Anterior cingulate cortex (tissue), 58 donors: ENCODE measurements at places on chromosomes 1 and 21.

- DNase-seq, result peak; percentile 86
These were observed 14.6 kb downstream of the POLR3GL start for GRCh38 chr1:145978854-145979745.

- no peak for DNase-seq
These were observed 430.7 kb upstream of the ZRANB2 start for GRCh38 chr1:71511505-71511904.

- no peak for DNase-seq
These were observed 25.0 kb downstream of the SZT2 start for GRCh38 chr1:43414634-43415223.

- DNase-seq, result no peak
These were observed 52.2 kb upstream of the ARTN start for GRCh38 chr1:43881415-43881814.

GRCh38 chr1:7084232-7084894, 299.1 kb downstream of the CAMTA1 start:
- no peak for DNase-seq

GRCh38 chr1:219443763-219444162, 169.1 kb downstream of the ZC3H11B start:
- no peak for DNase-seq

DNA sequence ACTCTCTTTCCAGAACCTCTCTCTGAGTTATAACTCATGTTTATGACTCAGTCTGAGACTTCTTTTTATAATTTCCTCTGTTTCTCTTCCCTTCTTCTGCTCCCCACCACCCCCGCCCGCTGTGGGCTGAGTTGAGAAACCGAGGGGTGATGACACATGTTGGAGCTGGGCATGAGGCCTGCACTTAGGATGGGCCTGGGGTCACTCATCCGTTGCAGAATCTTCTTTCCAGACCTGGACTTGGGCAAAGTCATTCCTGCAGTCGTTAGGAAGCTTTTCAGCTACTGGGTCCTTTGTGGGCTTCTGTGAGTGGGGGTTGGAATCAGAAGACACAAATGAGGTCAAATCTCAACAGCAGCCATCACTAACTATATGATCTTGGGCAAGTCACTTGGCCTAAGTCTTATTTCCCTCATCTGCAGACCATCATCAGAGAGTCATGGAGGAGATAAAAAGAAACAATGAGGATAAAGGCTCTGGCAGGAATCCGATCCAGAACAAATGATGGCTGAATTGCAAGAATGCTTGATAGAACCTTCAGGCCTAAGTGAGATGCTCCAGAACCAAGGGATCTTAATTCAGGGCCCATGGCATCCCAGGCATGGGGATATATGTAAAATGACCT, 53.4 kb downstream of the RPS6KA1 start:
- no peak for DNase-seq

GRCh38 chr1:85088408-85088784, 40.1 kb upstream of the MCOLN3 start:
- DNase-seq, result no peak

- DNase-seq, result no peak
These were observed 8.7 kb downstream of the UBIAD1 start for GRCh38 chr1:11281518-11282331.

- DNase-seq, result no peak
These were observed 14.0 kb downstream of the NES start for GRCh38 chr1:156663178-156663577.

DNA sequence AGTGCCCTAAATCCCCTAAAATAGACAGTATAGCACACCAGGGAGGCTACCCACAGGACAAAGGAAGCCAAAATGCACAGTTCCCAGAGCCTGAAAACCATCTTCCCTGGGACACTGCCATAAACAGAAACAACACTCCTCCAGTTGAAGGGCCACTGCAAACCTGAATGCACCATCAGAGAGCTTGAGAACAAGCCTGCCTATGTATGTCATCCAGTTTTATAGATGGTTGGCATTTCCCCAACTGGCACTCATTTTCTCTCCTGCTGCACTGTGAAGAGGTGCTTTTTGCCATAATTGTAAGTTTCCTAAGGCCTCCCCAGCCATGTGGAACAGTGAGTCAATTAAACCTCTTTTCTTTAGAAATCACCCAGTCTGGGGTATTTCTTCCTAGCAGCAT, 169.0 kb downstream of the AGBL4 start:
- no peak for DNase-seq

DNA sequence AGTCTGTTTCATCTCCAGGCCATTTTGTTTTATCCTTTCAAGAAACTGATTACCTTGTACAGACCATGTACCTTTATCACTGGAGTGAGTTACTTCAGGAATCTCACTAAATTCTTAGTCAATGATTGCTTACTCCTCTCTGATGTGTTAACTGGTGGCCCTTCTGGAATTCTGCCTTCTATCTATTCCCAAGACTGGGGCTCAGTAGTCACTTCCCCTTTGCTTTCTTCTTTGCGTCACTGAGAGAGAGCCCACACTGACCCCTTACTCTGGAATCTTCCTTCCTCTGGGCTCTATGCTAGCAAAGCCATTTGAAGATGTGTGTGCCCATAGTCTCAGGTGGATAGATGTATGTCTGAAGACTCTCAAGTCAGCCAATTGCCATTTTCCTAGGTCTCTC, 34.6 kb downstream of the XCL2 start:
- no peak for DNase-seq

GRCh38 chr1:242692988-242693387, 168.5 kb upstream of the PLD5 start:
- no peak for DNase-seq

GRCh38 chr1:85289848-85290335, 13.5 kb upstream of the BCL10 start:
- no peak for DNase-seq

DNA sequence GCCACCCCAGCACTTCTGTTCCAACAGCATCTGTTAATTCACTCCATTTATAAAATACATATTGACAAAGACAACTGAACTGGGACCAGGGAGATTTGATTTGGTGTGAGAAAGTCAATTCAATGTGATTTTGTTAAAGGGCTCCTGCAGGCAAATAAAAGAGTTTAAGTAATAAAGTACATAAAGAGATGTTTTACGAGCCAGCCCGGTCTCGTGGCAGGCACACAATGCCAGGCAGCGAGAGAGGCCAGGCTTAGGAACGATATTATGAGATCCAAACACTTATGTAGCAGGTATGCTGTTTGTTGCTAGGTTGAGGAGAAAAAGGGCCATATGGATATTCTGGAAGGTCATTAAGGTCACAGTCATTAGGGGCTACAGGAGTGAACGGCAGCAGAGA, 227.1 kb downstream of the KCTD3 start:
- no peak for DNase-seq

GRCh38 chr1:159866066-159866465, 3.6 kb upstream of the VSIG8 start:
- DNase-seq, result no peak

- DNase-seq, result no peak
These were observed 12.7 kb downstream of the RHEX start for GRCh38 chr1:206065547-206066145.

GRCh38 chr1:228275179-228275429, 67.3 kb downstream of the OBSCN start:
- DNase-seq, result no peak

DNA sequence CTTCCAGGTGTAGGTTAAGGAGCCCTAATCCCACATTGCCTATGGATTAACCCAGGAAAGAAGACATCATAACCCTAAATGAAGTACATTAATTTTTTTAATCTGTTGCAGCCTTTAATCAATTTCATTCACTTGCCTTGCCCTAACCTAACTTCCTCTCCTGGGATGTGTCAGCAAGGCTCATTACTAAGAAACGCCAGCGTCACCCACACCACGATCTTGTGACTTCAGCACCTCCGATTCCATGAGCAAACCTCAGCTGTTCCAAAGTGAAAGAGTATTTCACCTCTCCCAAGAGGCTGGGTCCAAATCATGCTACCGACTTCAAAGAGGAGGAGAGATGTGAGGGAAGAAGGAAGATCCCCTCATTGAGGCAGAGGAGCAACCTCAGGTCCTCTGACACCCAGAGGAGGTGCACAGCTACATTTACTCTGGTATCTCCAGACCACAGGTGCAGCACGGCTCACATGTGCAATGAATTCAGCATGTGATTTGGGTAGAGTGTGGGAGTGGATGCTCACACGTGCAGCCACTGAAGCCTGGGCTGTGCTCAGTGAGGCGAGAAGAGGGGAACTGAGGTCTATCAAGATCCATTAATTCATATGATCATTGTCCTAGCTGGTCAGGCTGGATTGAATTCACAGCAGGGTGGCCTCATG, 134.1 kb downstream of the SLC30A10 start:
- DNase-seq, result no peak

DNA sequence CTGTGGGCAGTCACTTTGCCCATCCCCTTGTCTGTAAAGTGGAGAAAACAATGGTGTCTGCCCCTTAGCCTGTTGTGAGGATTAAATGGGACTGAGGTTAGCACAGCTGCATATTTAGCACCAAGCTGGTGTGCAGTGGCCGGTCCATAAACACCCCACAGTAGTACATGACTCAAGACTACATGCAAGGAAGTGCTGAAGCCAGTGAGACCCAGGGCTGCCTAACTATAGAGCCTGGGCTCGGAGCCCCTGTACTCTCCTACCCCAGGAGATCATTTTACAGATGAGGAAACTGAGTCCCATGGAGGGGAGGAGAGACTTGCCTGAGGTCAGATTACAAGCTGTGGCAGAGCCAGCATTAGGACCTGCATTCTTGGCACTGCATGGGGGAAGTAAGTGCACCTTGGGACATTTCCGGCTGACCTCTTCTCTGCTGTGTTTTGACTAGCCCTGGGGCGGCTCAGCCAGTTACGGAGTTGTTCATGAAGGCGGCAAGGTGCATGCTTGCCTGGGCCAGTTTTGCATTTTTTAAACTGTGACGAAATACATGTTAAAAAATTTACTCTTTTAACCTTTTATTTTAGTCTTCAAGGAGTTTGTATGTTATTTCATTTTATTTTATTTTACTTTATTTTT, 3.2 kb downstream of the SERINC2 start:
- no peak for DNase-seq

GRCh38 chr1:193806079-193807048, 620.0 kb upstream of the B3GALT2 start:
- DNase-seq, result no peak

GRCh38 chr1:158942490-158942889, 11.1 kb downstream of the PYHIN1 start:
- DNase-seq, result no peak

DNA sequence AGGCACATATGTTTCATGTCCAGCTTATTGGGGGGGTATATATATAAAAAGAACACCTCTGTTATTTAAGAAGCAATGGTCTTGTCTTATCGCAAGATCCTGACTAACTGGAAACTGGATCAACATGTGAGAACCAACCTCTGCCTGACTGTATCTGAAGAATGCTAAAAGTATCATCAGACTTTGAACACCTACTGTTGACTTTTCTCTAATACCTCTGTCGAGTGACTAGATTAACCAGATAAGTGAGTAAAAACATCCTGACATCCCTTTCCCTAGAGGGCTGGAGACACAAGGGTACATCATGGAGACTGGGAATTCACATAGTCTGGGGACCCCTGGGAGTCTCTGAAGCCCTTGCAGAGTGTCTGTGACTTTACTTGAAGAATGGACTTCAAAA, 26.3 kb upstream of the PIGC start:
- DNase-seq, result no peak

DNA sequence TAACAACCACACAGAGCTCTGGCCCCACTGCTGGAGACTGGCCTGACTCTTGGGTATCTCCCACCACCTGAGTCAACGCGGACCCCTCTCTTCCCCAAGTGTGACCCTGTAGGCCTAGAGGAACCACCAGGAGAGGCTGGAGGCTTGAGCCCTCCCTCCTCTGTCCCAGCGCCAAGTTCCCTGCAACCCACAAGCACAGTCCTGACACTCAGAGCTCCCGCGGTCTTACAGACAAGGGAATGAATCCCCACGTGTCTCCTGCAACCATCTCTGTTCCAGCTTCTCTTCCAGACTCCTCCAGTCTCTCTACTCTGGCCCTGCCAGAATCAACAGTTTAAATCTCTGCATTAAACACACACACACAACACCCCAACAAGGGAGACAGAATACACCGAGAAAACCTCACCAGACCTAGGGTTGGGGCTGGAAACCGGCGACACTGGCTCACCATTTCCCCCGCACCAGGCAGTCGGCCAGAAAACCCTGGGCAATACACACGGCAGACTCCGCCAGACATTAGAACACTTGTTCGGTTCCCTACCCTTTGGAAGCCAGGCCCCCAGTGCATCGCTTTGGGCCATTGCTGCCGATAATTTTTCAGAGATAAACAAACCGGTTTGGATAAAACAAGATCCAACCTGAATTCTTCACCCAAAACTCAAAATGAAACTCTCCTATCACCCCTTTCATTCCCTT, 21.7 kb downstream of the CASZ1 start:
- no peak for DNase-seq

GRCh38 chr1:27068922-27069321, 56.3 kb upstream of the TENT5B start:
- DNase-seq, result no peak

DNA sequence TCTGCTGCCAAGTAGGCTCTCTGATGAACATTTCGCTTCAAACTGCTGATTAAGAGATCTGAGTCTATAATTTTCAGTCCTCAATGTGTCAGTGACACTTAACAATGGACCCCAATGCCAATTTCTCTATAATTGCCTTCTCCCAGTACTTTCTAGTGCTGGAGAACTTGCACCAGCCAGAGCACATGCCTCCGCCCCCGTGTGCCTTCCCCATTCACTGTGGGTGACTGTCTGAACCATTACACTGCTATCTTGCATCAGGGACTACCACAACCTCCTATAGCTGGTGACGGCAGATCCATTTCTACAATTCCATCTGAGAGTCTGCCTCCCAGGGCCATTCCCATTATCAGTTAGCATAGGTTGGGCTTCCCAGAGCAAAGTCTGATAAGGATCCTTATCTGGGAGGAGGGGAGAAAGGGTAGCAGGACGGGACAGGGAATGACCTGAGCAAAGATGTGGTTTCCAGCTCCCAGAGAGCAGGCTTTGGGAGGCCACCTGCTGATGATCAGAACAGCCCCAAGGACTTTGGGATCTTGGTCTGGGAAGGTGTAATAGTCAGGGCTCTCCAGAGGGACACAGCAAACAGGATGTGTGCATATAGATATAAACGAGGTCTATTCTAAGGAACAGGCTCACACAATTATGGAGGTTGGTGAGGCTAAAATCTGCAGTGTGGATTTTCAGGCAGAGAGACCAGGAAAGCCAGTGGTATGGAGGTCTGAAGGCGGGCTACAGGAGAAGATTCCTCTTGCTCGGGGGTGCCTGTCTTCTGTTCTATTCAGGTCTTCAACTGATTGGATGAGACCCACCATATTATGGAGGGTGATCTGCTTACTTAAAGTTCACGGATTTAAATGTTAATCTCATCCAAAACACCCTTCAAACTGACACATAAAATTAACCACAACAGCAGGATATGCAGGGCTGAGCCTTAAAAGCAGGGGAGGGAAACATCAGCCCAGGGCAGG, 238.2 kb downstream of the PTPRU start:
- no peak for DNase-seq

DNA sequence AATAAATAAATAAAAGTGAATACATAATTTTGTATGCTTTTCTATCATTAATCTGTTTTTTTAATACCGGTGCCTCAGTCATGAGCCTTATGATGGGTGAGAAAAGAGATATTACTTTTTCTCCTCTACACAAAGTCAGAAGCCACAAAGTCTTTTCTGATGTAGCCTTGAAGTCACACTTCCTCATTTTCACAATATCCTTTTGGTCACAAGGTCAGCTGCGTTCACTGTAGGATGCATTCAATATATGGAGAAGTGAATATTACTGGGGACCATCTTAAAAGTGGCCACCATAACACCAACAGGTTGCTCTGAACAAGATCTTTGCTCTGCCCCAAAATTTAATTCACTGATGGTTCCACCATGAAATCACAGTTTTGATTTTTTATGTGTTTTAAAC, 83.3 kb upstream of the TNR start:
- DNase-seq, result no peak

GRCh38 chr1:83996191-83996590, 2.7 kb downstream of the TTLL7 start:
- DNase-seq, result no peak
